ENCODE measurements at places on chromosomes 7 and 10. TPM values are rescaled to one million over a fixed set of nuclear protein-coding genes. Genes with fewer than 3 reads are reported as not detected.
A peak's percentile ranks its signal among the peaks of the same experiment; 100 is the strongest.

Gene SLC26A4
- total RNA-seq: not detected

Gene C10orf105
- 0.63 TPM for total RNA-seq

DNA sequence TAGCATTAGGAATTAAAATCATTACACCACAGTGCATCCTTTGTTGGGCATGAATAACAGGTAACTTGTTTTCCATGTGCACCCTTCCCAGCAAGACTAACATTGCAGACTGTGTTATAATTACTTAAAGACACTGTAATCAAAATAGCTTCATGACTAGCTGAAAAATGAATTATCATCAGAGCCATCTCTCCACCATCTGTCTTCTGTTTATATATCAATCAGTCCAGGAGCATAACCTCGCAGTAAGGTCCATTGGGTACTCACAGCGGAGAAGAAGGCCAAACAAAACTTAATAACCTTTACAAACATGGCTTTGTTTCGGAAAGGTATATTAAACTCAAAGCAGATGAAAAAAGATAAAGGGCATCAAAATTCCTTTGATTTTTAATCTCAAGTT lies 90.6 kb downstream of the ODAD2 start:
- H3K27me3 ChIP-seq: no peaks in the 10 kb centered on the region
- no peak overlapping the region for H3K4me3 ChIP-seq
- H3K4me1 ChIP-seq: no peaks in the 10 kb centered on the region
- H3K36me3 ChIP-seq: no peaks in the 10 kb centered on the region
- H3K27ac ChIP-seq: no peak overlapping the region
- DNase-seq: no peak

DNA sequence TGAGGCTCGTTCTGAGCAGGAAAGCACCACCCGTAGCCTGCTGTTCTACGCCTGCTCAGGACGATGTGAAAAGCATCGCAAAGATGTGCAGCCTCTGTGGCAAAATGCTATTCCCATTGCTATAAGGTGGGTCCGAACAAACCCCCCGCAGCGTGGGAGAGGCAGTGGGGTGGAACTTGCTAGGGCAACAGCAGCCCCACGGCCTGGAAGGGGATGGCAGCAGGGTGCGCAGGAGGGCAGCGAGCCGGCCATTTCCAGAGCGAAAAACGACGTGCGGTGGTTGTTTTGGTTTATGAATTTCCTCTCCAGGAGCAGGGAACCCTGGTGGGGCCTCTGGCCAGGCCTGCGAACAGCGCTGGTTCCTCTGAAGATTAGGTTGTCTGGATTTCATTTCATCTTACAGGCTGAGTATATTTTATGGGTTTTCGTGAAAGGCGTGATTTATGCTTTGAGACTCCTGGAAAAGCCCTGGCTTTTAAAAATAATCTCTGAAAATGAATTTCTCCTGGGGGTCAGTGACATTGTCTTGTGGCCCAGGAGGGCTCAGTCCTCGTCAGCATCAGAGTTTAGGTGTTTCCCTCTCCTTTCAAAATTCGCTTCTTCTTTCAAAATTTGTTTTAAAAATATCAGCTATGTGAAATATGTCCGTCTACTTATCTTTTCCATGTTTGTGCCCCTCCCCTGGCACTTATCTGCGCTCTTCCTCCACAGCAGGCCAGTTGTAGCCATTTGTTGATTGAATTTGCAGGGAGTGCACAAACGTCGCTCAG lies 42.3 kb upstream of the UBE3C start:
- no peak overlapping the region for H3K27ac ChIP-seq
- H3K4me1 ChIP-seq: no peaks in the 10 kb centered on the region
- H3K4me3 ChIP-seq: no peak overlapping the region
- H3K36me3 ChIP-seq: no peaks in the 10 kb centered on the region

DNA sequence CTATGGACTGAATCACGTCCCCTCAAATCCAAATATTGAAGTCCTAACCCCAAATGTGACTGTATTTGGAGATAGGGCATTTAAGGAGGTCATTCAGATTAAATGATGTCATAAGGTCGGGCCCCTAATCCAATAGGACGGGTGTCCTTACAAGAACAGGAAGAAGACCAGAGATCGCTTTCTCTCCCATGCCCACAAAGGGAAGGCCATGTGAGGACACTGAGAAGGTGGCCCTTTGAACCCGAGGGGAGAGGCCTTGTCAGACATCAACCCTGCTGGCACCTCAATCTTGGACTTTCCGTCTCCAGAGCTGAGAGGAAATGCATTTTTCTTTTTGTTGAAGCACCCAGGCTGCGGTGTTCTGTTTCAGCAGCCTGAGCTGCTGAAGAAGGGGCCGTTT lies 72.3 kb upstream of the KLF6 start:
- no peak overlapping the region for H3K4me3 ChIP-seq
- no peak for DNase-seq
- H3K27ac ChIP-seq: no peak overlapping the region
- peaks cover 3% of the 10 kb centered on the region for H3K4me1 ChIP-seq

DNA sequence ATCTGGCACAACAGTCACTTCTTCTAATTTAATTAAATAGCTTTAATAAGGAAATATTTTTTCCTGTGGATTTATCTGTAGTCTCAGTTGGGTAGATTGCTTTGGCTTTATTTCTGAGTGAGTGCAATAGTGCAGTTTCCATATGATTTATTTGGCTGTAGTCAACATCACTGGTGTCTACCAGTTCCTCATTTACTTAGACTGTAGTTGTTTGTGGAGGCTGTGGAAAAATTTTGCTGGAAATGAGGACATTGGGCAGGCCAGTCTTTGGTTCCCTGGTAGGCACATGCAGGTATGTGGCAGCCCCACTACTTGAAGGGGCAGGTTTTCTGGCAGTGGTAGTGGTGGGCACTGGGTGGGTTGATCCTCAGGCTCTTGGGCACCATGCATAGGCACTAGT lies 15.5 kb downstream of the TAS2R40 start:
- H3K4me1 ChIP-seq: peaks cover 4% of the 10 kb centered on the region
- no peaks in the 10 kb centered on the region for H3K27me3 ChIP-seq
- no peak for DNase-seq
- no peaks in the 10 kb centered on the region for H3K36me3 ChIP-seq
- H3K4me3 ChIP-seq: no peak overlapping the region
- no peak overlapping the region for H3K27ac ChIP-seq

- DNase-seq: no peak
- peaks cover 14% of the 10 kb centered on the region for H3K36me3 ChIP-seq
- peak overlapping the region; percentile 79 for H3K4me3 ChIP-seq
- peak overlapping the region; percentile 87 for H3K27ac ChIP-seq
- H3K4me1 ChIP-seq: no peaks in the 10 kb centered on the region
- no peaks in the 10 kb centered on the region for H3K27me3 ChIP-seq
Observed at GRCh38 chr7:130140551-130141160, 64.5 kb downstream of the TMEM209 start.
